ENCODE measurements at places on chromosomes 1 and 21. TPM values are rescaled to one million over a fixed set of nuclear protein-coding genes. Genes with fewer than 3 reads are reported as not detected.

GRCh38 chr1:17099616-17100340 lies 19.5 kb downstream of the PADI2 start:
- no peaks in the 10 kb centered on the region for H3K36me3 ChIP-seq
- H3K27ac ChIP-seq, result no peak overlapping the region
- H3K4me3 ChIP-seq, result no peak overlapping the region
- no peaks in the 10 kb centered on the region for H3K4me1 ChIP-seq
- H3K27me3 ChIP-seq, result no peaks in the 10 kb centered on the region
- DNase-seq, result no peak

DNA sequence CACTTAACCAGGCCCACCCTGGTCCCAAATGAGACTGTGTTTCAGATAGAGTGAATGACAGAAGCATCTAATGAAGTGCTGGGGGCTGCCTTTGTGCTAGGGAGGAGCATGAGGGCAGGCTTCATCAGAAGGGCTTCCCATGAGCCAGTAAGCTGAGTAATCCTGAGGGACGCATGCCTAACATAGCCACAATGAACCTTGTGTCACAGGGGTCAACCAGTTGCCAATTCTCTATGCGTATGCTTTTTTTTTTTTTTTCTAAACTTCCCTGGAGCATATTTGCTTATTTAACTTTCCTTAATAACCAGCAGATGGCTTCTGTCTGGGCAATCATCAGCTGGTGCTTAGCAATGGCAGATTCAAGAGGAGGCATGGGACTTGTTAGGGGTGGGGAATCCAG lies 25.5 kb upstream of the CYP2J2 start:
- no peak for DNase-seq
- H3K4me3 ChIP-seq, result no peak overlapping the region
- no peaks in the 10 kb centered on the region for H3K4me1 ChIP-seq
- H3K27me3 ChIP-seq, result no peaks in the 10 kb centered on the region
- H3K27ac ChIP-seq, result no peak overlapping the region

GRCh38 chr1:40980453-40981121 lies 1.1 kb downstream of the CTPS1 start:
- peaks cover 20% of the 10 kb centered on the region for H3K36me3 ChIP-seq
- DNase-seq, result no peak
- peak overlapping the region; percentile 82 for H3K4me3 ChIP-seq

- no peaks in the 10 kb centered on the region for H3K27me3 ChIP-seq
- H3K4me3 ChIP-seq, result no peak overlapping the region
- no peak for DNase-seq
- no peaks in the 10 kb centered on the region for H3K4me1 ChIP-seq
- no peaks in the 10 kb centered on the region for H3K36me3 ChIP-seq
- H3K27ac ChIP-seq, result no peak overlapping the region
Observed at GRCh38 chr1:245483247-245483646, 328.5 kb downstream of the KIF26B start.

GRCh38 chr1:206466840-206467649 lies 3.2 kb upstream of the IKBKE start:
- no peak overlapping the region for H3K27ac ChIP-seq
- H3K27me3 ChIP-seq, result peaks cover 6% of the 10 kb centered on the region
- peak; percentile 17 for DNase-seq
- peaks cover 33% of the 10 kb centered on the region for H3K4me1 ChIP-seq

DNA sequence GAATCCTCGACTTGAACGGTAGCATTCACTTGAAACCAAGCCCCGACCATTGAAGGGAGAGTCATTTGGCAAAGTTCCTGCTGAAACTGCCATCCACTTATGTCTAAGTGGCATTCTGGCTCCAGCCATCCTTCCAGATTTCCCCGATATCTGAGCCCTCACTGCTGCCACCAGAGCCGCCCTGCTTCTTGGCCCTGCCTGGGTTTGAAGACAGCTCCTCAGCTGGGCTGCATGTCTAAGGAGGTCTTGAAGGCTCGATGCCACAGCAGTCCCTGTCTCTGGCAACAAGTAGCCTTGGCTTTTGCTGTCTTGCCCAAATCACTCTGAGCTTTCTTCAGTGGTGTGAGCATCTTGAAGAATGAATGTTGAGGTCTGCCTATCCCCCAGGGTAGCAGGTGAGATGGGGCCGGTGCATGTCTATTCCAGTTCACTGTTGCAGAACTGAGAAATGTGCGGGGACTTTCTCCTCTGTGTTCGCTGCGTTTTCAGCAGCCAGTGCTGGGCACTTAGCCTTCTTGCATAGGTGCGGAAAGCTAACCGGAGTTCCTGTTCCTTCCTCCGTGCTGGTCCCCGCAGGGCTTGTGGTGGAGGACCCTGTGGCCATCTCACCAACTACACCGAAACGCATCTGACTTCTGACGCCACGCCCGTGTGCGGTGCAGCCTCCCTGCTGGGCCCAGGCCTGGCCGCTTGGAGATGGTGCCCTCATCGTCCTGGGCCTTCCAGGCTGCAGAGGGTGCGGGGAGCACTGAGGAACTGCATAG lies 29.2 kb downstream of the MAN1C1 start:
- peaks cover 16% of the 10 kb centered on the region for H3K4me1 ChIP-seq
- no peak for DNase-seq
- no peak overlapping the region for H3K4me3 ChIP-seq

DNA sequence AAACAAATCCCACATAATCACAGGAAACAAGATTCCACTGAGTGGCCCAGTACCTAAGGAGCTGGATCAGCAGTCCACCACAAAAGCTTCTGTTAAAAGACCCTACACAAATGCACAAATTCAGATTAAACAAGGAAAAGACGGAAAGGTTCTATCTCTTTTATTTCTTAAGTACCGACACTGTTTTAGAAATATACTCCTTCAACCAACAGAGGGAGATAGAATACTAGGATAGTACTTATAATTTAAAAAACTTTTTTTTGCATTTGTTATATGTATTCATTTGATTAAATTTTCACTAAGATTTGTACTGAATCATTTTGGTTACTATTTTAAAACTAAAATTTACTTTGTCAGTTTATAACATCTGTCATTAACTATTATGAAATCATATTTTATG lies 12.5 kb downstream of the CDC7 start:
- H3K36me3 ChIP-seq, result peaks cover 56% of the 10 kb centered on the region
- no peaks in the 10 kb centered on the region for H3K27me3 ChIP-seq
- no peaks in the 10 kb centered on the region for H3K4me1 ChIP-seq
- no peak overlapping the region for H3K4me3 ChIP-seq
- no peak overlapping the region for H3K27ac ChIP-seq

DNA sequence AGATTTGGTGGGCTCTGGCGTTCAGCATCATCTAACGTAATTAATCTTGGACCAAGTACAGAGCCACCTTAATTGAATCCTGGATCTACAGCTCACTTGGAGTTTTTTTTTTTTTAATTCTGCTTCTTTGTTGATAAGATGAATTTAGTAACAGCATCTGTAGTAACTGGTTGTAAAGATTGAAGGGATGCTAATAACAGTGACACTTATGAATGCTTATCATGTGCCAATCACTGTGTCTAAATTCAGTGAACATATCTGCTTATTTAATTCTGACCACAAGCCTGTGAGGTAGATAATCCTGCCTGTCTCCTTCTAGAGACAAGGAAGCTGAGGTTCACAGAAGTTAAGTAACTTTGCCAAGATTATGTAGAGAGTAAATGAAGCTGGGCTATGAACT lies 408.0 kb downstream of the RWDD3 start:
- no peaks in the 10 kb centered on the region for H3K36me3 ChIP-seq
- H3K27me3 ChIP-seq, result no peaks in the 10 kb centered on the region
- no peak for DNase-seq
- no peak overlapping the region for H3K27ac ChIP-seq
- H3K4me1 ChIP-seq, result no peaks in the 10 kb centered on the region

DNA sequence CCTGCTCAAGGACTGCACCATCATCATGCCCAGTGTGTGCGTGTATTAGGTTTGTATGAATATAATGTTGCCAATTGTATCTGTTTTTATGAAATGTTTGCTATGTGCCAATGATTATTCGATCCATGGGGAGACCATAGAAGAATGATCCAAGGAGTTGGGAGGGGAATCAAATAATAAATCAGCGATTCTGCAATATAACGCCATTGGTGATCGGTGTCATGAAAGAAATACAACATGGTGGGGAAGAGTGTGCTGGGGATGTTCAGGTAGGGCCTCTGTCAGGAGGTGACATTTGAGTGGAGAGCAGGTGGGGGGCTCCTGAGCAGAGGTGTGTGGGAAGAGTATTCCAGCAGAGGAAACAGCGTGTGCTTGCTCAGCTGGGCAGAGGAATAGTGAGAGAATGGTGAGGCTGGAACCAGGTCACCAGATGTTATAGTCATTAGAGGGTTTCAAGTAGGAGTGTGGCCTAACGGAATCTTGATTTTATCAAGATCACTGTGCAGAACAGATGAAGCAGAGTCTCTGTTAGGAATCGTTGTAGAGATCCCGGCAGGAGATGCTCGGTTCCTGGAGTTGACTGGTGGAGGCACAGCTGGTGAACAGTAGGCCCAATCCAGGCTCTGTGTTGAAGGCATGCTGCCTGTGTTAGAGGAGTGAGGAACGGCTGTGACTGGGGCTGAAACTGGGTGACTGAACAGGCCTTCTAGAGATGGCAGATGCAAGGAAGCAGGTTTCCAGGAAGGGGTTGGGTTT lies 2.9 kb upstream of the ZNF496 start:
- peaks cover 24% of the 10 kb centered on the region for H3K4me1 ChIP-seq
- H3K27ac ChIP-seq, result no peak overlapping the region
- H3K27me3 ChIP-seq, result no peaks in the 10 kb centered on the region
- no peaks in the 10 kb centered on the region for H3K36me3 ChIP-seq
- DNase-seq, result no peak

- no peaks in the 10 kb centered on the region for H3K27me3 ChIP-seq
- no peaks in the 10 kb centered on the region for H3K36me3 ChIP-seq
- H3K4me1 ChIP-seq, result no peaks in the 10 kb centered on the region
- no peak overlapping the region for H3K27ac ChIP-seq
- DNase-seq, result no peak
Observed at GRCh38 chr1:183194527-183195141, 8.6 kb downstream of the LAMC2 start.

DNA sequence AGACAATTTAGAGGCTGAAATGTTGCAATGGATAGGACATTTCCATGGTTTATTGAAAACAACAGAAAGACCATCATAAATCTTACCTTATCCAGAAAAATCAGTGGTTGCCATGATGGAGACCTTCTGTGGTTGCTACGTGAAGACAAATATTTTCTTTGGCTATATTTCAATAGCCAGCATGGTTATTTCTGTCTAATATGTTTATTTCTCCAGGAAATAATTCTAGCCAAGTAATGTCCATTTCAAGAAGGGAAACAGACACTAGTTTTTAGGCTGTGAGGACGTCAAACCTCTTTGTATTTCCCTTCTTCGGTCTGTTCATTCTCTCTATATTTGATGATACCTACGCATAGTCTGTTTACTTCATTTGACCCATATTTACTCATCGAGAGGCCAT lies 49.2 kb upstream of the NFASC start:
- no peaks in the 10 kb centered on the region for H3K36me3 ChIP-seq
- H3K27me3 ChIP-seq, result no peaks in the 10 kb centered on the region
- peaks cover 17% of the 10 kb centered on the region for H3K4me1 ChIP-seq

GRCh38 chr1:204834336-204834735 lies 36.3 kb upstream of the NFASC start:
- H3K4me1 ChIP-seq, result no peaks in the 10 kb centered on the region
- no peaks in the 10 kb centered on the region for H3K27me3 ChIP-seq
- no peak overlapping the region for H3K4me3 ChIP-seq
- no peak for DNase-seq
- H3K36me3 ChIP-seq, result no peaks in the 10 kb centered on the region

- DNase-seq, result peak; percentile 55
- H3K27ac ChIP-seq, result peak overlapping the region; percentile 46
- H3K4me3 ChIP-seq, result no peak overlapping the region
- H3K27me3 ChIP-seq, result no peaks in the 10 kb centered on the region
- peaks cover 52% of the 10 kb centered on the region for H3K4me1 ChIP-seq
Observed at GRCh38 chr1:16138772-16139221, 17.1 kb downstream of the EPHA2 start.

GRCh38 chr1:119419109-119419508 lies 4.2 kb downstream of the HSD3B2 start:
- no peaks in the 10 kb centered on the region for H3K36me3 ChIP-seq
- H3K27ac ChIP-seq, result no peak overlapping the region
- H3K4me3 ChIP-seq, result no peak overlapping the region
- no peaks in the 10 kb centered on the region for H3K4me1 ChIP-seq
- DNase-seq, result no peak
- H3K27me3 ChIP-seq, result no peaks in the 10 kb centered on the region

DNA sequence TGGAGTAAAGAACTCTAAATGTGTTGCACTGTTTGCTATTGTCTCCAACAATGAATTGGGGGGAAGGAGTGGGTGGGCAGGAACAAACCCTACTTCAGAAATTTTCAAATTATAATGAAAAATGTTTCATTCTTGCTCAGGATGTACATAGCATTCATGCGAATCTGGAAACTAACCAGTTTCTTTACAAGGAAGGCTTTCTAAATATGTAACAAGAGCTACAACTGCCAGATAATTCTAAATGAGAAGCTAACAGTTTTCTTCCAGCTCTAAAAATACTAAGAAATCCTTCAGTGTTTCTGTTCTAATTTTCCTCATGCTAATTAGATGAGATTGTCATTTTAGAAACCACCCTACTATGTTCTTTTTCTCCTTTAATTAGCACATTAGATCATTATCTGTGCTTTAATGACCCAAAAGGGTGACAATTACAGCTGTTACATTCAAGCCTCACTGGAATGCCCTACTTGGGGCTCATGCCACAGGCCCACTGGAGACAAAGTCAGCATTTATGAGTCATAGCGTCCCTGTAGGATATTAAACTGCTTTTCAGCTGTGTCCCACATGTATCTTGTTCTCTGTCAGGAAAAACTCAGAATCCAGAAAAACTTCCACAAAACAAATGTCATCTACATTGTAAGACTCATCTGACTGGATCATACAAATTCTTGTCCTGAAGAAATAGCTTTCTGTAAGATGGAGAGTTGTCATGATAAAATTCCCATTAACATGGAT lies 804.6 kb upstream of the CXADR start:
- H3K27me3 ChIP-seq, result no peaks in the 10 kb centered on the region
- DNase-seq, result no peak
- no peaks in the 10 kb centered on the region for H3K36me3 ChIP-seq
- H3K4me3 ChIP-seq, result no peak overlapping the region
- H3K27ac ChIP-seq, result no peak overlapping the region

DNA sequence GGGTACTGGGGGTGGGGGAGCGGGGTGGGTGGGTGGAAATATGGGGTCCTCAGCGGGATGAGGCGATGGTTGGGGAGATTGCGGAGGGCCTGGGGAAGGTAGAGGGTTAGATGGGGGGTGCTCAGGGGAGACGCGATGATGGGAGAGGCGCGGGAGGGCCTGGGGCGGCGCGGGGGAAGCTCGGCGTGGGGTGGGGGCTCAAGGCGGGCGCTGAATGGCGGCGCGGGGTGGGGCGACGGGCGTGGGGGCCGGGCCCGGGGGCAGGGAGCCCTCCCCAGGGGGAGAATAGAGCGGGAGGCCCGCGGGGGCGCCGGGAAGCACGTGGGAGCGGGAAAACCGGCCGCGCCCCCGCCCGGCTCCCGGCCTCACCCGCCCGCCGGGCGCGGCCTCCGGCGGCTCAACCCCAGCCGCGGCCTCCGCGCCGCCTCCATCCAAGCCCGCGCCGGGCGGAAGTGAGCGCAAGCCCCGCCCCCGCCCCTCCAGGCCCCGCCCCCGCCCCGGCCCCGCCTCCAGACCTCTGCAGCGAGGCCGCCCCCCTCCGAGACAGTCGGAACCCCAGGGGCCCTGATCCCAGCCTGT lies at the start of gene FAAP20:
Gene FAAP20, minus strand, starts transcription at position 454 of the 579 bp plus-strand sequence. Its CDS starts 23 bp downstream, at position 431.
- no peaks in the 10 kb centered on the region for H3K36me3 ChIP-seq
- H3K27me3 ChIP-seq, result no peaks in the 10 kb centered on the region
- H3K27ac ChIP-seq, result peak within 1 kb of the TSS; percentile 98
- H3K4me3 ChIP-seq, result peak within 1 kb of the TSS; percentile 70
- peaks cover 30% of the 10 kb centered on the region for H3K4me1 ChIP-seq

The NUDT4B gene
- not detected for total RNA-seq

The ATAD3A gene
- total RNA-seq, result 15.8 TPM

The RORC gene
- total RNA-seq, result 3.6 TPM

The ZNF648 gene
- not detected for total RNA-seq

The NUP210L gene
- not detected for total RNA-seq

The VHLL gene
- total RNA-seq, result not detected

The PLA2G2F gene
- not detected for total RNA-seq

The TGFB2 gene
- 2.7 TPM for total RNA-seq

The SPRR2B gene
- total RNA-seq, result not detected

The TSTD1 gene
- 17.7 TPM for total RNA-seq
